SJCRH30 (cell line): ENCODE measurements at places on chromosomes 2 and 18. TPM values are rescaled to one million over a fixed set of nuclear protein-coding genes. Genes with fewer than 3 reads are reported as not detected.

DNA sequence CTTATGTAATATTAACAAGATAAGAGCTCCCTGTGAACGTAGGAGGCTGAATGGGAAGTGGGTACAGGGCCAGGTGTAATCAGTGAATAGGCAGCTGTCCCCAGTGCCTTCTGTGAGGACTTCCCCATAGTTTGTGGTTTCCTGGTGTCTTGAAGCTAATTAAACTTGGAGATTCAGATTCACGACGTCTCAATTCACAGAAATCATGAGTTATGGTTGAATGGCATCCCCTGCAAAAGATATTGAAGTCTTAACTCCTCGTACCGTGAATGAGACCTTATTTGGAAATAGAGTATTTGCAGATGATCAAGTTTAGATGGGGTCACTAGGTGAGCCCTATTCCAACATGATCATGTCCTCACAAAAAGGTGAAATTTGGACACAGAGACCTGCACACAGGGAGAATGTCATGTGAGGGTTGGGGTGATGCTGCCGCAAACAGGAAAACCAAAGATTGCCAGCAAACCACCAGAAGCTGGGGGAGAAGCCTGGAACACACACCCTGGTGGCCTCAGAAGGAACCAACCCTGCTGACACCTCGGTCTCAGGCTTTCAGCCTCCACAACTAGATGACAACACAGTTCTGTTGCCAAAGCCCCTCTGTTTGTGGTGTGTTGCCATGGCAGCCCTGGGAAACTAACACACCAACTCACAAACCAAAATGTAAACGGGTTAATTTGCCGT is 13.2 kb downstream of the ARL4C start:
- no peak for DNase-seq

GRCh38 chr2:211086049-211086448 is 529.6 kb downstream of the CPS1 start:
- peak; percentile 2 for DNase-seq

GRCh38 chr2:43194121-43194869 is 32.1 kb downstream of the ZFP36L2 start:
- DNase-seq, result no peak

DNA sequence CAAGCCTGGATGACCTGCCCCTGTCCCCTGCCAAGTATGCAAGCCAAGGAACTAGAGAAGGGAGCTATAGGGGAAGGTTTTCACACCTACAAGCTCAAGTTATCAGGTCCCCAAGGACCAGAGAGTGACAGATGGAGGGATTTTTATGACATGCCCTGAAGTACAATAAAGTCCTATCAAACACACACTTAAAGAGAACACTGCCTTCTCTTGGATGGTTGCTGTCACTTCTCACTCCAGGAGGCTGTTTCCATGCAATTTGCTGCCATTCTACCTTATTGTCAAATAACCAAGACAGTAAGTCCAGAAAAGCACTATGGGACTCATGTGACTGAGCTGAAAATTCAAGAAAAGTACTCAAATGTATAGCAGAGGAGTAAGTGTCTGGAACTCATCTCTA is 76.6 kb upstream of the DDX18 start:
- no peak for DNase-seq

GRCh38 chr18:67932271-67932670 is 415.8 kb upstream of the DSEL start:
- peak; percentile 55 for DNase-seq

GRCh38 chr2:95021023-95021416 is 4.5 kb upstream of the MAL start:
- no peak for DNase-seq

GRCh38 chr18:53443831-53444230 is 780.6 kb downstream of the MBD2 start:
- DNase-seq, result no peak

GRCh38 chr18:64202863-64203262 is 54.0 kb upstream of the LINC00305 start:
- DNase-seq, result no peak

GRCh38 chr18:61756244-61756643 is 136.6 kb downstream of the RNF152 start:
- no peak for DNase-seq

DNA sequence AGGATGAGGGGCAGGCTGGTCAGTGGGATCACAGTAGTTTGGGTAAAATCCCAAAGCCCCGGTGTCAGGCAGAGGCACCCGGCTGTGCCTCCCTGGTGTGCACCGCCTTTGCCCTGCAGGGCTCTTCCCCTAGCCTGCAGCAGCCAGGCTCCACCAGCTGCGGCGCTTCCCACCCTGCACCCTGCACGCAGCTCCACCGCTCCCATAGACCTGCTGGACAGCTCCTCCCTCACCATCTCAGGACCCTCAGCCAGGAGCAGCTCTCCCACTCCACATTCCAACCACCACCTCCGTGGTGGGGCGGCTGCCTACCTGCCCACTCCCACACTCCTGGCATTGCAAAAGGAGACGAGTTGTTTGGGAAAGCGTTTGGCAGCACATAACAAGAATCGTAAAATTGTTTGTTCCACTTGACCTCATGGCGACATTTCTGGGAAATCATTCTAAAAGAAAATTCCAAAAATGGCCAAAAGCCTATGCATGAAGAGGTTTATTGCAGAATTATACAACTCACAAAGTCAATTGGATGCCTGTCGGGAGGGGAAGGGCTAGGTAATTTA is 287.4 kb upstream of the HDAC4 start:
- DNase-seq, result no peak

DNA sequence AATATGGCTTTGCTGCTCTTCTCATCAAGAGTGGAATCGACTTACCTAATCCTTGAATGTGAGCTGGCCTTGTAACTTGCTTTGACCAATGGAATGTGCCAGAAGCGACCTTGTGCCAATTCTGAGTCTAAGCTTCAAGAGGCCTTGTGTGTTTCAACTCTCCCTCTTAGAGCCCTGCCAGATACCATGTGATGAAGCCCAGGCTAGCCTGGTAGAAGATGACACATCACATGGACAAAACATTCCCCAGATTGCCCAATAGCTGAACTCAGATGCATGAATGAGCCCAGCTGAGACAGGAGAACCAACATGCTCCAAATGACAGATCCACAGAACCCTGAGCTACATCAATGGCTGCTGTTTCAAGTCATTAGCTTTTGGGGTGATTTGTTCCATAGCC is 4.2 kb upstream of the KLHL14 start:
- no peak for DNase-seq

DNA sequence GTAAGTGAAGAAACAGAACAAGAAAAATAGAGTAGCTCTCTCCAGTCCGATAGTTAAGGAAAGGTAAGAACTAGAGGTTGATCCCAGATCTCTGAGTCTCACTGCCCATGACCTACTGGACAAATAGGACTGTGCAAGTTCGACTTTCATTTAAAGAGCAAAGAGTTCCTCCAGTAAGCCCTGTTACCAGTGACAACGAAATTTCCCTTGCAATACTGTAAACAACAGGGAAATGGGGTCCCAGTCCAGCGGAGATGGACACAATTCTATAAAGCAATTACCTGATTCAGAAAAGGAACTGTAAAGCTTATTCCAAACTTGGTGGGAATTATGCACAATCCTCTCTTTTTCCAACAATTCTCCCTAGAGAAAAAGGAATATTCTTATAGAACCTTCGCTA is 65.9 kb downstream of the XDH start:
- DNase-seq, result no peak

GRCh38 chr2:127580167-127581049 is 44.9 kb downstream of the MYO7B start:
- no peak for DNase-seq

GRCh38 chr2:201546576-201546975 is 95.0 kb downstream of the STRADB start:
- no peak for DNase-seq

GRCh38 chr18:75203416-75204268 is 5.3 kb downstream of the PTGR3 start:
- no peak for DNase-seq

GRCh38 chr2:63665846-63666475 is 77.2 kb downstream of the MDH1 start:
- DNase-seq, result peak; percentile 30

DNA sequence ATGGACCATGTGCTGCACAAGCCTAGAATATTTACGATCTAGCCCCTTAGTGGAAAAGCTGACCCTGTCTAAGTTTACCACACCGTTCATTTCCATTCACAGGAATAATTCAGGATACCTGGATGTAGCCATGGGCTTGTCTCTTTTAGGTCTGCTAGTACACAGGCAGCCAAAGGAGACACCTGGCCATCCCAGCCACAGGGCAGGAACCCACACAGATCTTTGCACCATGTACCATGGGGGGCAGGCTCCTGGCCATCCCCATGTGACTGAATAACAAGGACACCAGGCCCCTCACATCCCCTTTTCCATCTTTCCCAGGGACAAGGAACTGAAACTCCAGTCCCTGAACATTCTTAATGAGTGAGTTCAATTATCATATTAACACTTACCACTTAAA is 467.3 kb upstream of the MYT1L start:
- no peak for DNase-seq

DNA sequence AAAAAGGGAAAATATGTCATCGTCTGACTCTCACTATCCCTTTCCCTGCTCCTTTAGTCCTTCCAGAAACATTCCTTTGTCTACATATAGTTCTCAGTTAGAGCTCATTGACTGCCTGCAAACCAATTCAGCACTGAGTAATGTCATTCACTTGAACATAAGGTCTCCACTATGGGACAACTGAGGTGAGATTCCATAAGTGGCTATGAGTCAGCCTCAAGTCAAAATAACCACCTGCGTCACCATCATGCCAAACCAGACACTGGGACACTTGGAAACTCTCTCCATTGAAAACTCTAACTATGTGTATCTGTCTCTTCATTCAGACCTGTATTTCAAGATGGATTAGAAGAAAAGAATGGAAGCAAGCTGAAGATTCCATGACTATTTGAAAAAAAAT is 878.0 kb upstream of the PIK3C3 start:
- DNase-seq, result no peak

GTF3C2 gene
- total RNA-seq, result 86.8 and 89.4 TPM in 2 replicates

AGFG1 gene
- total RNA-seq, result 76.0 and 89.9 TPM in 2 replicates

DRC1 gene
- 0.24 and 0.30 TPM in 2 replicates for total RNA-seq

INPP5D gene
- total RNA-seq, result 0.47 and 0.68 TPM in 2 replicates

HOXD9 gene
- total RNA-seq, result 3.9 and 4.4 TPM in 2 replicates

MEP1B gene
- not detected in 2 replicates for total RNA-seq

ITGB1BP1 gene
- 63.0 and 68.7 TPM in 2 replicates for total RNA-seq

COL3A1 gene
- 19.2 and 19.3 TPM in 2 replicates for total RNA-seq

TNFAIP6 gene
- total RNA-seq, result 0.08 and 0.18 TPM in 2 replicates

CCDC85A gene
- not detected in 2 replicates for total RNA-seq

CFAP53 gene
- total RNA-seq, result 0.08 TPM in 1 of 2 replicates, not detected in the other
